ENCODE measurements at places on chromosomes 6 and 20.

GRCh38 chr6:134029495-134030455 is 22.6 kb downstream of the SLC2A12 start:
- no peak for DNase-seq

GRCh38 chr6:47595785-47596184 is 102.6 kb upstream of the ADGRF4 start:
- no peak for DNase-seq

- no peak for DNase-seq
Measured at GRCh38 chr6:28337121-28337520, 1.2 kb upstream of the ZSCAN31 start.

DNA sequence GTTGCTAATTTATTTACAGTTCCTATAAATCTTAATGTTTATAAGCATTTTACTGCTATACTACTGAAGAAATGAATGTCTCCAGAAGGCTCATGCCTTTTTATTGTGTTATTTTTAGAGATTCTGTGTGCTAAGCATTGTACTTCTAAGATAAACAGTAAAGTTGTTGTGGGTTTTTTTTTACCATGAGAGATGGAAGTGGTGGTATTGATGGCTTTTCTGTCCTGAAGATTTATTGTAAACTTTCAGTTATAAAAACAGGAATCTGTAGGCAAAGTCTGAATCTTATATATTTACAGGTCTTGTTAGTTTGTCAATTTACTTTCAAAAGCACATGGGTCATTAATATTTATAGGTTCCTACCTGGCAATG is 246.9 kb downstream of the TMEM242 start:
- no peak for DNase-seq

- DNase-seq = no peak
Measured at GRCh38 chr20:19515074-19515473, 243.0 kb upstream of the RIN2 start.

DNA sequence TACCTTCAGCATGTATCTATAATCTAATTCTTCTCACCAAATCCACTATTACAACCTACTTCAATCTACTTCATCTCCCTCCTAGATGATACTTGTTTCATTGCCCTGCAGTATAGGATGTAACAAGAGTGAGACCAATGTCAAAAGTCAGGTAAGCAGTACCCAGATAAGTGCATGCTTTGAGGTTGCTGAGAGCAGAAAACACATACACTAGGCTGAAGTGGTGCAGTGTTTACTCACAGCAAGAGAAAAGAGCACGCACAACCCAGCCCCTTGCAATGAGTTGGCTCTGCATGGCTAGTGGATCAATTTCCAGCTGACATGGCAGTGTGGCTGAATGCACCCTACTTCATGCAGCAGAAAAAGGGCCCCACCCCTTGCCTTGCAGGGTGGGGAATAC is 199.9 kb downstream of the EPHA7 start:
- DNase-seq = no peak

GRCh38 chr6:128580224-128581110 is 60.1 kb upstream of the PTPRK start:
- DNase-seq = no peak

DNA sequence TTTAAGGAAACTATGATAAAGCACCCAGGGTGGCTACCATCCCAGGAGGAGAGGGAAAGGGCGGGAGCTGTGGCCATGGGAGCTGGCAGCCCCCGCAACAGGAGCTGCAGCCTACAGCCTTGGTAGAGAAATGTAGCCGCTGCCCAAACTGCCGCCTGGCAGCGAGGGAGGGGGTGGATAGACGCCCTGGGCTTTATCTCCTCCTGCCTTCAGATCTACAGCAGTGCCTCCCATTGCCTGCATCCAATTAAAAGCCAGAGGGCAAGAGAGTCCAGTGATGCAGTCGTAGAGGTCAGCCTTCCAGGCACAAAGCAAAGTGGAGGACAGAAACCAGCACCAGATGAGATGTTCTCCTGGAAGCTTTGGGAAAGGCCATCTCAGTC is 35.0 kb upstream of the ZFAND3 start:
- no peak for DNase-seq

DNA sequence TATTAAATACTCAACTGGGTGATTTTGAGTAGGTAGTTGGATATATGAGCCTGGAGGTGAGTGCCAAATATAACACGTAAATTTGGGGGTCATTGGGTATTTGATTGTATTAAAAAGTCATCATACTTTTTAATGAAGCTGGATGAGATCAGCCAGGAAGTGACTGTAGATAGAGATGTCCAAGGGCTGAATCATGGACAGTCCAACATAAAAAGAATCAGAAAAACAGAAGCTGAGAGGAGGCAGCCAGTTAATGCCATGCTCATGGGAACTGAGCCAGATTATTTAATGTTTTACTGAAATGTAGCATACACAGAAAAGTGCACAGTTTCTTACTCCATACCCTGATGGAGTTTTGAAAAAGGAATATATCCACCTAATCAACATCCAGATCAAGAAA is 435.5 kb upstream of the PLCB4 start:
- no peak for DNase-seq

DNA sequence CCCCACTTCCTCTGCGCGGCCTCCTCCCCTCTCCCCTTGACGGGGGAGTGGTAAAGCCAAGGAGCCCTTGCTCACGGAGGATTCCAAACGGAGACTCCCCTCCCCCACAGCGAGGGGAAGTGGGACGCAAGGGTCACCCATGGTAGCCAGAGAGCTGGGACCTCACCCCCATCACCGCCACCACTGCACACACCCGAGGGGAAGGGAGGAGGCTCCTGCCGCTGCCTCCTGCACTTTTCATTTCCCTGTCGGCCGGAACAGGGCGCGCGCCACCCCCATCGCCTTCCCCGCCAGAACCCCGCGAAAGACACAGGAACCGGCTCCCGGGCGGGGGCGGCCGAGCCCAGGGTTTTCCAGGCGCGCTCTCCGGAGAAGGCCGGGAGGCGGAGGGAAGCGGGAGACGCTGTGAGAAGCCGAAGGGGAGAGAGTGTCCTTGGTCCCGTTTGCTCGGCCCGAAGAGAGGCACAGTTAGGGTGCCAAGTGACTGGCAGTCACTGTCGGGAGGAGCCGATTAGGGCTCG is 789 bp downstream of the CCND3 start:
- peak; percentile 56 for DNase-seq

DNA sequence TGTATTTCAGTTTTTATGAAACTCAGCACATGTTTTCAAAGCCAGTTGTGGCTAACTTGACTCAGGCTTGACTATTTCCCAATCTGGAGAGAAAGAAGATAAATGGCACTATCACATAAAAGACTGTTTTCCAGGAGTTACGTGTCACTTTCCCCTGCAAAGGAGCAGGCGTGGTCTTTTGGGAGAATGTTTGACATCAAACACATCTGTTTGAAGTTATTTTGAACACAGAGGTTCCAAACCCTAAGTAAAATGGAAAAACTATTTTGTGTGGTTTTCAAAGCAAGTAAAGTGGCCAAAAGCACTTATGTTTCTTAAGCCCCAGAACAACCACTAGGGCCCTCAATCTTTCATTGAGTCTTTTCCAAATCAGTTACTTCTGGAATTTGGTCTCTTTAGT is 89.7 kb downstream of the FOXF2 start:
- DNase-seq = no peak

GRCh38 chr20:51008718-51009117 is 14.2 kb downstream of the KCNG1 start:
- no peak for DNase-seq

DNA sequence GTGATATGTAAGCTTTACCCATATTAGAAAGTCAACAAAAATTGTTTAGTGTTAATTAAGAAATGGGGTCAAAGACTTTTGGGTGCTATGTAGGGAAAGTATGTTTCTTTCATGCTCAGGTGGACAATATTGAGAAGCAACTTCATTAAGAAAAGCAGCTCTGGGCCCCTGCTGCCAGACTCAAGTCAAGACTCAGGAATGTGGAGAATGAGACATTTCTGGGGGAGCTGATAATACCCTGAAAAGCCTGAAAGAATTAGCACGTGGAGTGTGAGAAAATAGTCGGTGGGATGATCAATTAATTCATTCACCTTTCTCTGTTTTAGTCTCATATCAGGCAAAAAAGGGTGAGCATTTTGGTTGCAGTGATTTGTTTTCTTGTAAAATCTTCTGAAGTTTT is 175.1 kb upstream of the IMPG1 start:
- no peak for DNase-seq

DNA sequence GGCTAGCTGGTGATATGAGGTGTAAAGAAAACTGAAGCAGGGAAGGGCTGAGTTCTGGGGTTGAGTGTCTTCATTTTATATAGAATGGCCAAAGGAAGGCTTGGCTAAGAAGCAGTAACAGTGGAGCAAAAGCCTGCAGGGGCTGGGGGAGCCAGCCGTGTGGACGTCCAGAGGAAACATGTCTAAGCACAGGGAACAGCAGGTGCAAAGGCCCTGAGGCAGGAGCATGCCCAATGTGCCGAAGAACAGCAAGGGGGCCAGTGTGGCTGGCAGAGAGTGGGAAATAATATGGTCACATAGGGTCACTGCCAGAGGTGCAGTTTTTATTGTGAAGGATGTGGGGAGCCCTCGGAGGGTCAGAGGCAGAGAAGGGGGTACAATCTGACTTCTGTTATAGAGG is 60.5 kb upstream of the KCNG1 start:
- DNase-seq = no peak

DNA sequence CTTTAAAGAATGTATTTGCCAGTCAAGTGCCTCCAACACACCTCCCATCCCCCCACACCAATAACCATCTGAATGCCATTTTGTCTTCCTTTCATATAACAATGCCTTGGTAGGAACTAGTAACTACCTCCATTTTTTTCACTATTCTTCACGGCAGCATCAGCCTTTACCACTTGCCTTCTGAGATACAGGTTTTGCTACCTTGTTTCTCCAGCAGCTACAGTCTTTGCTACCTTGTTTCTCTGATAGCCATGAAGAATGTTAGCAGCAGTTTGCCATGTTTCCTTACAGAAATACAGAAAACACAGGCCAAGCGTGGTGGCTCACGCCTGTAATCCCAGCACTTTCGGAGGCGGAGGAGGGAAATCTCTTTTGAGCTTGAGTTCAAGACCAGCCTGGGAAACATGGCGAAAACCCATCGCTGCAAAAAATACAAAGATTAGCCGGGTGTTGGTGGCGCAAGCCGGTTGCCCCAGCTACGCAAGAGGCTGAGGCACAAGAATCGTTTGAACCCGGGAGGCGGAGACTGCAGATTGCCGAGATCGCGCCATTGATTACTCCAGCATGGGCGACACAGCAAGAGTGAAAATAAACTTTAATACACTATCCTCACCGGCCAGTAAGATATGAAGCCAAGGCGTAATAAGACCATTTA is 100.9 kb downstream of the HFE start:
- DNase-seq = peak; percentile 25

GRCh38 chr20:31859998-31860380 is 10.3 kb downstream of the DUSP15 start:
- DNase-seq = no peak

GRCh38 chr20:57103146-57103800 is 163.2 kb downstream of the BMP7 start:
- DNase-seq = no peak

GRCh38 chr6:1678201-1678600 is 68.5 kb downstream of the FOXC1 start:
- no peak for DNase-seq

GRCh38 chr20:47355489-47356219 is 845 bp downstream of the ZMYND8 start:
- DNase-seq = no peak

DNA sequence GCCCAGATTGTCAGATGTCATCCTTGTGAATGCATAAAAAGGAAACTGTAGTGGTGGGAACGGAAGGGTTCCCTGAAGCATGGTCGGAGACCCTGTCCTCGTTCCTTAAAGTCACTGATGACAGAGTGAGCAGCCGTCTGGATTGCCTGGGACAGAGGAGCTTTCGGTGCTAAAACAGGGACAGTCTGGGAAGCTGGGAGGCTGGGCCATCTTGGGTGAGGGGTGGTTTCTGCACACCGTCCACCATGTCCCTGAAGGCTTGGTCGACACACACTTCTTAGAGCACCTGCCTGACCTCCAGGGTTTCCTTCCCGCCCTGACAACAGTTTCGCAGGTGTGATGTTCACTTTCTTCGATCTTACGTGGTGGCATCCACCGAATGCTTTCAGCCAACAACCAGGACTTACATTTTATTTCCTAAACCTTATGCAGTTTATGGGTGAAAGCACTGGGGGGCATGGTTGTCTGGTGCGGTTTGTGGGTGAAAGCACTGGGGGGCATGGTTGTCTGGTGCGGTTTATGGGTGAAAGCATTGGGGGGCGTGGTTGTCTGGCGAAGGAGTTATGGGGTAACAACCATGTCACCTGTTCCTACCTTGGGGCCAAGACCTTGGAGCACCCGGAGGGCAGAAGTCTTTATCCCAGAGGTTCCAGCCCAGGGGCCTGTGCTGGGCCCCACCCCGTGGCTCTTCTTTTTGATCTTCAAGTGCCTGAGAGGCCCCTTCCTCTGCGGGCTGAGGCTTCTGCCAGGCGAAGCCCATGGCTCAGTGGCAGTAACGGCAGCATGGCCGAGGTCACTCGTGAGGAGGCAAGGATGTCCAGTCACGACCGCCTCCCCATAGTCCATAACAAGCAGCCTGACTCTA is 81.7 kb upstream of the FRMD1 start:
- no peak for DNase-seq

DNA sequence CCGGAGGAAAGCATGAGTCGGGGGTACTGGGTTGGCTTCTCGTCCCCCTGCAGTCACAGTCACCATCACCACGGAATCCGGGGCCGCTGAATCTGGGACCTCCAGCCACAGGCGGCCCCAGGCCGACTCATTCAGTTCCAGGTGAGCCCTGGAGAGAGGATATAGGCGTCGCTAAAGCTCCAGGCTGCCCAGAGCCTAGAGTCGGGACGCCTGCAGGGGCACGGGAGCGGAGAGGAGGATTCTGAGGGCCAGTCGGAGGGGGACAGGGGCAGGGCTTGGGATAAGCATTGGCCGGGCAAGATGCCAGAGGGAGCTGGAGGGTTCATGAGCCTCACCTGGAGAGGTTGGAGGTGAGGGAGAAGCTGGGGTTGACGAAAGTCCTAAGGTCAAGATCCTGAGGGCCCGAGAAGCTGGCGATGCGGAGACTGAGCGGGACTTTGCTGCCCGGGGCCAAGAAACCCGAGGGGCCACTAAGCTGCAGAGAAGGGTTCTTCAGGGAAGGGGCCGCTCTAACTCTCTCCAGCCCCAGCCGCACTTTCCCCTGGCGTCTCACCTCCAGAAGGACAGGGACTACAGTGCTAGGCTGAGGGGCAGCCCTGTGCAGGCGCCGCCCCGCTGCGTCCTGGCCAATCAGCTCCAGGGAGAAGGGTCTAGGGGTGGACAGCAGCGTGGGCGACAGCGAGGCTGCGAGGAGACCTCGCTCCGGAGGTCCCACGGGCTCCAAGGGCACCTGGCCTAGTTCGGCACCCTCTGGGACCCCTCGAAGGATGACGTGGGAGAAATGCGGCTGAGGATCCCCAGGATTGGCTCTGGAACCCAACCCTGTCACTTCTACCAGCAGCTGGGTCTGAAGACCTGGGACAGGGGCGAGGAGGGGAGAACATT is 3.7 kb downstream of the SAPCD1 start:
- no peak for DNase-seq

GRCh38 chr6:2249126-2249525 is 3.7 kb upstream of the GMDS start:
- no peak for DNase-seq

GRCh38 chr6:80544555-80544954 is 438.1 kb downstream of the BCKDHB start:
- no peak for DNase-seq
